ENCODE measurements at places on chromosomes 2 and 18. TPM values are rescaled to one million over a fixed set of nuclear protein-coding genes. Genes with fewer than 3 reads are reported as not detected.

Gene LHCGR
- total RNA-seq, result 1.5 TPM

DNA sequence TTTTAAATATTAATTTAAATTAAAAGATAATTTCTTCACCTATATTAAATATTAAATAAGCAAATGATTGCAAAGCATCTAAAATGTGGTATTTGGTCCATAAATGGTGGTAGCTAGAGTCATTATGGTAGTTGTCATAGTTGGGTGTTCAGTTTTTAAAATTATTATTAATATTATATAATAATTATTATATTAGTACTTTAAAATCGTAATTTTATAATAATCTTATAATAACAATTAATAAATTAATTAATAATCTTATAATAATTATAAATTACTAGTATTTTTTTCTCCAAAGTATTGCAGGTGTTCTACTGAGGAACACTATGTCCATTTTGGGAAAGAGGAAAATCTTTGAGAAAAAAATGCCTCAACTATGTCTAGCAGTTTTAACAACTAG, 835.5 kb upstream of the GCFC2 start:
- no peak for DNase-seq

Gene SMPD4
- total RNA-seq, result 18.1 TPM

DNA sequence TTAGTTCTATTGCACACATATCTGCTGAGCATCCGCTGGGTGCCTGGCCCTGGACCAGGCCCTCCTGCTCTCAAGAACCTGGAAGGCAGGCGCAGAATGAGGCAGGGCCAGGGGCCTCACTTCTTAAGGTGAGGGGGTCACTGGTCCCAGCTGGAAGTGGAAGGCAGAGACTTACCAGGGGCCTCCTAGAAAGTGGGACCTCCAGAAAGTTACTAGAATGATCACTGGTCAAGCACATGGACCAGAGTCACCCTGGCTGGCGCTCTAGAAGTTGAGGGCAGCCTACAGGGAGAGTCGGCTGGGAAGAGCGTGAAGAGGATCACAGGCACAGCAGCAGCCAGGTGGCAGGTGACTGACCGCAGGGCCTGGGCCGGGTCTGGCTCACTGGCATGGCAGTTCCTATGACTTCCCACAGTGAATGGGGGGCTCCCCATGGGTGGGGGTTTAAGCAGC, 26.1 kb upstream of the MAL start:
- DNase-seq, result no peak

Gene CFAP53
- total RNA-seq, result 0.30 TPM

Gene DTNB
- total RNA-seq, result 9.2 TPM

DNA sequence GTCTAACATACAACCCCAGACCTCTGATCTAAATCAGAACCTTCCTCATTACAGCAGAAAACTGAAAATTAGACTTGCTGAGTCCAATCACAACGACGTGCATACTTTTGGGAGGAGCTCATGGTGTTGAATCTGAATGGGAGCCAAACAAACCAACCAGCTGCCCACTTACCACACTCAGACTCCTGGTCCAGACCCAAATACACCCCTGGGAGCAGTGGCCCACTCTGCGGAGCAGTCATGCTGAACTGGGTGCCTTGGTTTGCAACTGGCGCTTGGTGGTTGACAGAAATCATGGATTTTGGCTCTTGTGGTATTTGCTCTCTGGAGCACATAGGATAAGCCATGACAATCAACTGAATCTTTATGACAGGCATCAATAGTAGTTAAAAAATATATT, 253.6 kb upstream of the TNP1 start:
- DNase-seq, result no peak

Gene EGR4
- 0.10 TPM for total RNA-seq

GRCh38 chr2:58339548-58340243, 98.6 kb upstream of the FANCL start:
- no peak for DNase-seq

GRCh38 chr2:58042486-58042970, 4.1 kb upstream of the VRK2 start:
- no peak for DNase-seq

GRCh38 chr2:65655000-65655399, 222.6 kb upstream of the SPRED2 start:
- no peak for DNase-seq
